ENCODE measurements at places on chromosomes 5 and 9.

DNA sequence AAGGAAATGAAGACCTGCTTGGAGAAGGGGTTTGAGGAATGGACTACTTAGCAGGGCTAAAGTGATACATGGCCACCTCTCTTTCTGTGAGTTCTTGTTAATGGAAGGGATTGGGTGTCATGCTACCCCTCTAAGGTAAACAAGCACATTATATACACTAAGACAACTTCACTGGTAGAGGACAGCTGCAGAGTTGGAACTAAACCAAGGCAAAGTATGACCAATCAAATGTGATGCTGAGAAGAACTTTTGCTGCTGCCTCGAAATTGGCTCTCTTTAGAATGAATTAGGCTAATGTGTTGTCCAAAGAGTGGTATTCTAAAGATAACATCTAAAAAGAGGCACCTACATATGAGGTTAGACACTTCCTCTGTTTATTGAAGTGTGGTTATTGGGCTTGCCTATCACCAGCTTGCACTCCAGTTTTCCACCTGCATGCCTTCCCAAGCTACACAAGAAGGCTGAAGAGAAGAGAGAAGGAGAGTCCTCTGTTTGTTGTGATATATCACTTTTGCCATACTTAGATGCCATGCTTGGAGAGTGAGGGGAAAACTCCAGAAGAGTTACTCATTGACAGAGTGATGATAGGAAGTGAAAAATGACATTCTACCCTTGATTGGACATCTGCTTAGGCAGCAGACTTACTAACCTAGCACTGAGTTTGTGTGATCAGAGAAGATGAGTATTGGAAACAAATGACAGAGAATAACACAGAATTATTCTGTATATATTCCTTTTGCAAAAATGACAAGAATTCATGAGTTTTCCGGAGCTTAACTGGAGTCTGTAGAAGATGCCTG, 536.1 kb downstream of the ZNF608 start:
- DNase-seq = no peak

GRCh38 chr5:117242028-117242427, 667.4 kb upstream of the SEMA6A start:
- no peak for DNase-seq

- DNase-seq = no peak
Measured at GRCh38 chr5:170503990-170504596, at the start of gene KCNIP1. Gene KCNIP1, plus strand, starts transcription at chr5:170504020.

DNA sequence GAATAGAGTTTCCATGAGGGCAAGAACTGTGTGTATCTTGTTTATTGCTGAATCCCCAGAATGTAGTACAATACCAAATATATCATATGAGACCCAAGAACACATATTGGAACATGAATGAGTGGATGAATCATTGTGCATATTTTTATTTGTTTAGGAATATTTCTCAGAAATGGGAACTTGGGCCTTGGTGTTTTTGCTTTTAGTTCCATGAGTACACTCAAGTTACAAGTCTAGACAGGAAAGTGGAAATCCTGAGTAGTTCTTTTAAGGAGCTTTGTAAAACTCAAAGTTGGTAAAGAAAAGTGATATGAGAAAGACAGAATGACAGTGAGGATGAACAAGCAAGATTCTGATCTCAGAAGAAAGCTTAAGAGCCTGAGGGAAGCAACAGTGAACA, 647.0 kb downstream of the EFNA5 start:
- no peak for DNase-seq

- DNase-seq = no peak
Measured at GRCh38 chr5:160649304-160649703, 202.7 kb downstream of the ATP10B start.

GRCh38 chr9:128505414-128505765, 871 bp downstream of the GLE1 start:
- DNase-seq = no peak

DNA sequence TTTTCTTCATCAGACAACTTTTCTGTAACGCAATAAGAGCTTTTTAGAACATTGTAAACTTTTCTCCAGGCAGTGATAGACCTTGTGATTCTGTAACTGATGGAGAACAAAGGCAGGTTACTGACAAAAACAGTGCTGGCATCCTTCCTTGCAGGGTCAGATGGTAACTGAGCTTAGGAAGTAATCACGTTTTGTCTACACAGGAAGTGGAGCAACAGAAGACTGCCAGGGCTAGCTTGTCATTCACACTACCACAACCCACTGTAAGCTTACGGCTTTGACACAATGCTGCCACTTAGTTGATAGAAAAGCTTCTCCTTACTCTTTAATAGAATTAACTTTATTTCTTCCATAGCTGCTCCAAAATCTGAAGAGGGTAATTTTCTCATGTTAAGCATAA, 46.8 kb downstream of the FBN2 start:
- DNase-seq = no peak

DNA sequence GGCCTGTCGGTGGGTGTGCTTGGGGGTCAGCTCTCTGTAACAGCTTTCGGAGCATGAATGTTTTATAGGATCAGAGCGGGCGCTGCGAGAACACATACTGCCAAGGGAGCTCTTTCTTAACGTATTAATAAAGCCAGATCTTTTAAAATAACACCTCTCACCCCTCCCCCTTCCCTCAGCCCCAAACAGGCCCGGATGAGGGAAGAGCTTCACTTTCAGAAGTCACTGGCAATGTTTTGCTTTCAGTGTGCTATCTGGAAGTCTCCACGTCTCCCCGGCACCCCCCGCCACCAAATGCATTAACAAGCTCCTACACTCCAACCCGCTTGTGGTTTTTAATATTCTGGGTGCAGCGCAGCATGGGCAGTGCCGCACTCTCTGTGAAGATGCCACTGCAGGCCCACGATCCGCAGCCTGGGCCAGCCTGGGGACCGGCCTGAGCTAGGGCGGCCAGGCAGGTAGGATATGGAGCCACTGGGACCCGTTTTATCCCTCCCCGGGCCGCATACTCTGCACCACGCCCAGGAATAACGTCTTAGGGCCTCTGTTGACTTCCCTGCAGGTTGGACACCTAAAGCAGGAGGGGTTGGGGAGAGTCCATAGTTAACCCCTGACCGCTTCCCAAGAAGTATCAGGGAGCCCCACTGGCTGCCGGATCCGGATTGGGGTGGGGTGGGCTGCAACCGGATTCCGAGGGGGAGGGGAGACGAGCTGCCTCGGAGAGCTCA, 12.6 kb downstream of the NR2F1 start:
- DNase-seq = no peak

- DNase-seq = no peak
Measured at GRCh38 chr5:118802335-118802734, 186.0 kb downstream of the DTWD2 start.

- DNase-seq = no peak
Measured at GRCh38 chr9:73761905-73762304, 610.2 kb downstream of the ANXA1 start.

DNA sequence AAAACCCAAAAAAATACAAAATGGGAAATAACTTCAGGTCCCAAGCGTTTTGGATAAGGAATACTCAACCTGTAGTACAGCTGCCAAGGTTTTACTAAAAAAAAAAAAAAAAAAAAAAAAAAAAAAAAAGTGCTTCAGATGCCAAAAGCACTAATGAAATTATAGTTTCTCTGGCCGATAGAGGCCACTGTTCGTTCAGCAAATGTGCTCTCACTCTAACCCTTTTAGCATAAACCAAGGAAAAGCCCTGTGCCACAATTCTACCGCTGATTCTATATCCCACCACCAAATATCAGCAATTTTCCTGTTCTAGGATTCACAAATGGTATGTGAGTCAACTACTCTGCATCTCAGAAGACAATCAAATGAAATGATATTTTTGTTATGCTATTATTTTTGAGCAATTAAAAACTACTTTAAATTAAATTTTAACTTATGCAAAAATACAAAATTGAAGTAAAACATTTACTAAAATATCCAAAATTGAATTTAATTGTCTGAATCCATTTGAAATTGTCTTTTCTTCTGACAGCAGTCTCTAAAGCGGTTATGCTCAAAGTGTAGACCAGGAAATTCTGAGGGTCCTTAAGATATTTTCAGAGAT, 79.8 kb downstream of the RICTOR start:
- peak; percentile 2 for DNase-seq

DNA sequence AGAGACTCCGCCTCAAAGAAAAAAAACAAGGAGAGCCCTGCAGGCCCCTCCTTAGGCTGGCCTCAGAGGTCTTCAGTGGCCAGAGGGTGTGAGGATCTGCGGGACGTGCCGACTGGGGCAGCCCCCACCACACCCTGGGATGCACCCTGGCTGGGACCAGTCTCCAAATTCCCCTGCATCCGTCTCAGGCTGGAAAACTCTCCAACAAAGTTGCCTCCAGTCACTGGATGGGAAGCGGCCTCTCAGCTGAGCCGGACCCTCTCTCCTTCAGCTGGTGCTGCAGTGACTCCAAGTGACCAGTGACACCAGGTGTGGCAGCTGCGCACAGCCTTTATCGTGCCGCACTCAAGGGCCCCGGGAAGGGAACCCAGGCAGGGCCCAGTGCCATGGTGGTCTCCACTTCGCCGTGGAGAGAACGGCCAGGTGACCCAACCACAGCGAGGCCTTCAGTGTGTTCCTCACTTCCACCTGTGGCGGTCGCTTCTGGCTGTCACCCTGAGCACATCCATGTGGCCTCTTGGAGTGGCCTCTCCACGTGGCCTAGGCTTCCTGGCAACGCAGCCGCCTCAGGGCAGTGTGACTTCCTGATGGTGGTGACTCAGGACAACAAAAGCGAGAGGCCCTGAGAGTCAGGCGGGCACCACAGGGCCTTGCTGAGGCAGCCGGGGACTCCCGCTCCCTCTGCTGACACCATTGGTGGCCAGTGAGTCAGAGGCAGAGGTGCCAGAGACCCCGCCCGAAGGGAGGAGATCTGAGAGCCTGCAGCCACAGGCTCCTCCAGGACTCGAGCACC, 19.3 kb upstream of the CAMSAP1 start:
- DNase-seq = no peak

DNA sequence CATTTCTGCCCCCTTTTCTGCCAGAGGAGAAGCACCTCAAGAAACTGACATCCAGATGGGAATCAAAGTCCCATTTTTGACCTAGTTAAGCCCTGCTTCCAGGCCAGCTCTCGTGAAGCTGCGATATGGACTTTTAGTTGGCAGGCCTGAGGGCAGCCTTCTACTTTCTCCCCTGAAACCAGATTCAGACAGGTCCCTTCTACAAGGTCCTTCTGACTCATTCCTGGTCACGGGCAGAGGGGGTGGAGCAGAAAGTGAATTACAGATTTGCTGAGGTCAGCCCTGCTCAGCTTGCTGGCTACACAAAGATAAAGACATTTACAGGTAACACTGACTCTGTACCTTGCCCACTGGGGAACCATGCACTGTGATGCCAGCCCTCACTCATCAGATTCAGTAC, 52.8 kb upstream of the TUT7 start:
- DNase-seq = no peak

DNA sequence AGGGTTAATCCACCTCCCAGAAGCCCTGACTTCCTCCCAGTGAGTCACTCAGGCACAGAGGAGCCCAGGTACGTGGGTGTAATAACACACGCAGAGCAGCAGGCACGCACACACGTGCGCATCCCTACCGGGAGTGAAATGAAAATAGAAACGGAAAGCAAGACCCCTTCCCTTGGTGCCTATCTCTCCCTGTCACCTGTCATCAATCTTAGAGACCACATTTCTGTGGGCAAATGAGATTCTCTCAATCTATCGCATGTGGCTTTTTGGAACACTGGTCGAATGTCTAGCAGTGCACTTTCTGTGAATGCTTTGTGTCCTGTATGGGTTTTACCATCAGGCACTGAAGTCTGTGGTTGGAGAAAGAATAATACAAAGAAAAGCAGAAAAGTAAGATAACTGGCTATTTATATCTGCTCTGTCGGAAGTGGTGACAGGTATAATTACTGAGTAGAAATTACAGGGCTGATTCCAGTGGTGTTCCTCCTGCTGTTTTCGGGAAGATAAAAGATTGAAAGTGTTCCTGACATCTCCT, 137.7 kb upstream of the GRIA1 start:
- DNase-seq = peak; percentile 4

- no peak for DNase-seq
Measured at GRCh38 chr9:121286973-121287741, 19.2 kb downstream of the GSN start.

GRCh38 chr9:108836781-108837180, 19.0 kb downstream of the ACTL7B start:
- DNase-seq = no peak

DNA sequence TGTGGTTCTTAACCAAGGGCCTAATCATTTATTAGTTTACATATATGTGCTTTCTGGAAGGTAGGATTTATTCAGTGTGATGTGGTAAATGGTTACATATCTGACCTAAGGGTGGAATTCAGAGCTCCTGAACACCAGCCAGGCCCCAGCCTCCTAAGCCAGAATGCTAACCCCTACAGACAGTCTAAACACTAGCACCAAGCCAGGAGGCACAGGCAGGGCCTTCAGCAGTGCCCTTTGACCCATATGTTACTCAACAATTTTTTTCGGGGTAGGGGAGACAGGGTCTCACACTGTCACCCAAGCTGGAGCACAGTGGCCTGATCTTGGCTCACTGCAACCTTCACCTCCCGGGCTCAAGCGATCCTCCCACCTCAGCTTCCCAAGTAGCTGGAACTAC, 40.3 kb downstream of the PRKACG start:
- no peak for DNase-seq

- no peak for DNase-seq
Measured at GRCh38 chr5:122492675-122493074, 180.6 kb downstream of the SNCAIP start.

DNA sequence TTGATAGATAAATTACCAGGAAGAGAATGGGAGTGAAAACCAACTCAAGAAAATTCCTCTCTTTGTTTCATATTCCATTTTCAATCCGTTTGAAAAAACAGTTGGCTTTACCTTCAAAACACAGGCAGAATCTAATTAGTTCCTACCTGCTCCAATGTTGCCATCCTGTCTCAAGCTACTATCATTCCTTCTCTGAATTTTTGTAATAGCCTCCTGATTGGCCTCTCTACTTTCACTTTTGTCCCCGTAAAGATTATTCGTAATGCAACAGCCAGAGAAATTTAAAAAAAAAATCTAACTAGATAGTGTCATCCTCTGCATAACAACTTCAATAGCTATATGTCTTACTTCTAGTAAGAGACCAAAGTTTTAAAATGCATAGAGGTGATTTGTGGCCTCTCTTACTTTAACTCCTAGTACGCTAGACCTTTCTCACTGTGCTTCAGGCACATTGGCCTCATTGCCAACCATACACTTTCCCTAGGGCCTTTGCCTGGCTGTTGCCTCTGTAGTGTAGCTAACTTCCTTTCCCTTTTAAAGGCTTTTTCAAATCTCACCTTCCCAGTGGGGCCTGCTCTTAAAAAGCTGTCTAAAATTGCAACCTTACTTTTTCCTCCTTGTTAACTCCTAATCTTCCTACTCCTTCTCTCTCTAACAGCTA, 311.3 kb upstream of the GRIN3A start:
- no peak for DNase-seq

GRCh38 chr9:136281421-136282271, 22.2 kb downstream of the CCDC187 start:
- no peak for DNase-seq

GRCh38 chr9:12813960-12814876, 39.4 kb downstream of the LURAP1L start:
- no peak for DNase-seq

DNA sequence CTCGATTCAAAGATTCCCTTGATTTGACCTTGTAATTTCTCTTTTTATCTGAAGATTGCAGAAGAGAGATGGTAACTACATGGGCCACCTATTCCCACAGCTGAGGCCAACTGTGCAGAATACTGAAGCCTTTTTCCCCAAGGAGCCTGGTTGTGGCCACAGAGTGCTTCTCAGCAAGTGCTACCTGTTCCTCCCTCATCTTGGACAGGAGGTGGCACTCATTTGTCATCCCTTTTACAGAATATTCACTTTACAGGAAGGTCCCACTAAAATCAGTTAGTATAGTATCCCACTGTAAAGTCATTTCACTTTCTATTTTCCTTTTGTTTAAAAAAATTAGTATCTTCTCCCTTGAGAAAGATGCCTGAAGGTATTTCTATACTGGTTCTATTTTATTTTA, 346.4 kb downstream of the ARL15 start:
- no peak for DNase-seq
